ENCODE measurements at places on chromosomes 13 and 19.

DNA sequence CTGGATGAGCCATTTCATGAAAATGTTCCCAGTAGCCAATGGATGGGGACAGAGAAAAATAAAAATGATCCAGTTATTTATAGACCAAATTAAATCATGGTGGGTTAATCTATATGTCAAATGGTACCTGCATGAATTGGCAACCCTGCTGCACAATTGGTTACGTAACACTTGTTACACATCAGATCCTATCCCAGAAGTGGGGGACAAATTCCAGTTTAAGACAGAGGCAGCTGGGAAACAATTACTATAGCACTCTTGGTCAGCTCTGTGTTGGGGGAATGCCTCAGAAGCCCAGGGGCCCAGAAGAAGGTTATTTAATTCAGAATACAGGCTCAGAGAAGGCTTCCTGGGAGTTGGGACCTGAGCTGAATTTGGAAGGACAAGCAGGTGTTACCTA lies 81.1 kb upstream of the FLT1 start:
- no peak for DNase-seq

- no peak for DNase-seq
Measured at GRCh38 chr13:76939215-76939614, 9.1 kb upstream of the ACOD1 start.

DNA sequence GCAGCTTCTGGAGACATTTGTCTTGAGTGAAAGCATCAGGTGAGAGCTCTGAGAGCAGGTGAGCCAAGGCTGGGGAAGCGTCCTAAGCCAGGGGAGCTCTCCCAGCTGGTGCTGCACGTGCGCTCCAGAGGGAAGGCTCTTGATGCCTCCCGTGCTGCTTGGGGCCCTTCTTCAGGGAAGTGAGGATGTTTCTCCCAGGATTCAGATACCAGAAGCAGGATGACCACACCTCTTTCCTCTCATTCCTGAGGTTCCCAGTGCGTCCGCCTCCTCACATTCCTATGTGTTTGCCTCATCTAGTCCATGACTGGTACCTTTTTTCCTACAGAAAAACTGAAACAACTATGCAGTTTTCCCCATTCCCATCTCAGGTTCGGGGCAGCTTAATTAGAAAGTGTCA lies 231.0 kb upstream of the IRS2 start:
- DNase-seq = no peak

- no peak for DNase-seq
Measured at GRCh38 chr13:95003019-95003813, 290.9 kb upstream of the SOX21 start.

DNA sequence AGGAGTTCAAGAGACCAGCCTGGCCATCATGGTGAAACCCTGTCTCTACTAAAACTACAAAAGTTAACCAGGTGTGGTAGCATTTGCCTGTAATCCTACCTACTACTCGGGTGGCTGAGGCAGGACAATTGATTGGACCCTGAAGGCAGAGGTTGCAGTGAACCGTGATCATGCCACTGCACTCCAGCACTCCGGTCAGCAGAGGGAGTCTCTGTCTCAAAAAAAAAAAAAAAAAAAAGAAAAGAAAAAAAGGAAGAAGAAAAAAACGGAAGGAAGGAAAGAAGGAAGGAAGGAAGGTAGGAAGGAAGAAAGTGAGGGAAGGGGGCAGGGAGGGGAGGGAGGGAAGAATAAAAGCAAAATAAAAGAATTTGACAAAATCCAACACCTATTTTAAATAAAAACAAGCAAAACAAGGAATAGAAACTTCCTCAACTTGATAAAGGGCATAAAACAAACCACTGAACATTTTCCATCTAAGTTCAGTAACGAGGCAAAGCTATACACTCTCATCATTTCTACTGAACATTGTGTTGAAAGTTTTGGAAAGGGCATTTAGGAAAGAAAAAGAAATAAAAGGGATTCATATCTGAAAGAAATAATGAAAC lies 411.6 kb upstream of the SLITRK5 start:
- no peak for DNase-seq

All from stimulated activated CD8-positive, alpha-beta memory T cell treated with anti-CD3 and anti-CD28 coated beads, Interleukin-15, amount 100 ng/mL, for 24 hours (primary cell).